ENCODE measurements at places on chromosomes 4 and X.

DNA sequence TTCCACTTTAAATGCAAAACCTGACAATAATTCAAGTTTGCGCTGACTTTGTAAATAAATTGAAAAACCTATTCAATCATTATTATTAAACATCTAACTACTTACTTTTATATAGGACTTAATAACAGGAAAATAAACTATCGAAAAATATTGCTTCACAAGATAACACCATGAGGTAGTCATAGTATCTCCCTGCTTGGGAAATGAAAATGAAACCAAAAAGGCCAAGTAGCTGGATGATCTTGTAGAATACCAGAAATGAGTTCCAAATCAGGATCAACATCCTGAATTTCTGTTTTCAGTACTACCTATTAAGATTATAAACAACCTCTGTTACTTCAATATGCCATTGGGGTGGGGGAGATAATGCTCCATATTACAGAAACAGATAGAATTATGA, 58.9 kb downstream of the CHIC2 start:
- DNase-seq, result no peak

DNA sequence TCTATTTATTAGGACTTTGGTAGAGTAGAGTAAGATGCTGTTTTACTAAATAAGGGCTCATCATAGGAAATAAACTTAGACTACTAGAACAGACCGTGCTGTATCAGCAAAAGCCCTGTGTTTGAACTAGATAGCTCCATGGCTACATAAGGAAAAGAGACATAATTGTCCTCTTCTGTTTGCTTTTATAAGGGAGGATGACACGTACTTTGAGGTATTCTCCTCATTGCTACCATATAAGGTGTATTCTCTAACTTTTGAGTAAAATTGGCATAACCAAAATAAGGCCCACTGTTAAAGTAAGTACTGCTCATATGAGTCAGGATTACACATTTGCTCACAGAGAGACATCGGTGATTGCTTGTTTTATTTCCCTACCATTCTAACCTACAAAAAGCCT, 64.3 kb downstream of the PDLIM5 start:
- DNase-seq, result no peak

- DNase-seq, result no peak
Measured at GRCh38 chr4:52588771-52589591, 70.1 kb downstream of the USP46 start.

DNA sequence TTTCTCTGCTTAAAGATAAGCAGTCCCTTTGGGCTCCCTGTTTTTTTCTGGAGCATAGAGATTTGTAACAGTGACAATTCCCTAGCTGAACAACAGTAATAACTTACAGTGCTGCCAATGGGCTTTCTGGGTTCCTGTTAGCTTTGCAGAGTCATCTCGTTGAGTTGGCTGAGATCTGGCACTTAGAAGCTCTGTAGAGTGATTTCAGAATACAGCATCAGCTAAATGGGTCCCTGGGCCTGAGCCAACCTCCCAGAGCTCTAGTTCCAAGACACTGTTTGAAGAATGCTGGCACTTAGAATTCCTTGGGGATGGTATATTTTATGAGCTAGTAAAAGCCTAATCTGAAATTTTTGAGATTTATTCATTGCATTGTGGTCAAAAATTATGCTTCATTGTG, 43.5 kb upstream of the SERTM2 start:
- no peak for DNase-seq

DNA sequence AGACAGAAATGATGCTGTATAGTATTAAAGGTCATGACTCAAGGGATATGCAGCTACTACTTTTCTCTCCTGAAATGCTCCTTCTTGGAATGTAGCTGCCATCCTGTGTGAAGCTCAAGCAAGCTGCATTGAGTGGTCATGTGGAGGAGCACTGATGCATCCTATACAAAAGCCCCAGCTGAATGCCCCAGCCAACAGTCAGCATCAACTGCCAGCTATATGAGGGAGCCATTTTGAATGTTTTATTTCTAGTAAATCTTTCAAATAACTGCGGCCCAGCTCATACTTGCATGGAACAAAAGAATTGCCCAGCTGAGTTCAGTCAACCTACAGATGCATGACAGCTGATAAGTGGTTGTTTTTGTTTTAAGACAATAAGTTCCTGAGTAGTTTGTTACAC, 165.0 kb upstream of the GEMIN8 start:
- no peak for DNase-seq

DNA sequence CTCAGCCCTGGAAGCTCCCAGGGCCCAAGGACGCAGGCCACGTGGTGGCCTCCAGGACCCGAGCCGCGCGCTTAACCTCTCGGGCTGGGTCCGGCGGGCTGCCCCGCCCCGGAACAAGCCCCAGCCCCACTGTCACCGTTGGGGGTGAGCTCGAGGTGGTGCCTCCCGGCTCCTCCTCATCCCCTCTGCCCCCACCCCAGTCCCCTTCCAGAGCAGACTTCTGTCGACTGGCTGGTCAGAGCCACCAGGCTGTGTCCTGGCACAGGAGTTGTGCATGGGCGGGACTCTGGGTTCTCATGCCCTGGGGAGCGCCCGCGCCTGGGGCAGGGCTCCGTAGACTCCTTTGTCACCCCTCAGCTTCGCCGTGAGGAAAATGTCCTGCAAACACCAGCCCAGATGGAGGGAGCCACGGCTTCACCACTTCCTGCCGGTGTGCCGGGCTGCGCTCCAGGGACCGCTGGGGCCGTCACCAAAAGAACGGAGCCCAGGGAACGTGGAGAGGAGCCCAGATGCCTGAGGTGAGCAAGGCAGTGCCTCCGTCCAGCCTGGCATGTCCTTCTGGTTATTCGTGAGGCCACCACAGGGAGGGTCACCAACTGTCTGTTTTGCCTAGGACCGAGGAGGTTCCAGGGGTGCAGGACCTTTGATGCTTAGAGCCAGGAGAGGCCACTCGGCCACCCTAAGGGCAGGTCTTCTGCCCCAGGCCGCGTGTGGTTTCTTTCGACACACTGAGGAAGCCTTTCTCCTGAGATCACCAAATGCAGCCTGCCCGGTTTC, 7.1 kb upstream of the RGS12 start:
- no peak for DNase-seq

- no peak for DNase-seq
Measured at GRCh38 chrX:3271183-3271833, 75.1 kb downstream of the MXRA5 start.

GRCh38 chr4:1862055-1862911, 6.3 kb upstream of the LETM1 start:
- DNase-seq, result no peak

GRCh38 chrX:148448686-148449085, 51.7 kb upstream of the AFF2 start:
- no peak for DNase-seq

GRCh38 chrX:16278927-16279326, 111.6 kb downstream of the MAGEB17 start:
- DNase-seq, result no peak

- DNase-seq, result no peak
Measured at GRCh38 chr4:102324730-102325129, 20.6 kb downstream of the SLC39A8 start.

GRCh38 chr4:151356510-151356909, 31.1 kb upstream of the SH3D19 start:
- DNase-seq, result no peak

- peak; percentile 81 for DNase-seq
Measured at GRCh38 chr4:151408630-151409469, at the start of gene FHIP1A. Gene FHIP1A (plus strand): TSS chr4:151409176. CDS start chr4:151566260, 157,084 bp downstream.

- peak; percentile 27 for DNase-seq
Measured at GRCh38 chr4:153432965-153433753, 33.0 kb upstream of the TMEM131L start.

- DNase-seq, result no peak
Measured at GRCh38 chr4:55036405-55036804, 89.0 kb downstream of the KDR start.

DNA sequence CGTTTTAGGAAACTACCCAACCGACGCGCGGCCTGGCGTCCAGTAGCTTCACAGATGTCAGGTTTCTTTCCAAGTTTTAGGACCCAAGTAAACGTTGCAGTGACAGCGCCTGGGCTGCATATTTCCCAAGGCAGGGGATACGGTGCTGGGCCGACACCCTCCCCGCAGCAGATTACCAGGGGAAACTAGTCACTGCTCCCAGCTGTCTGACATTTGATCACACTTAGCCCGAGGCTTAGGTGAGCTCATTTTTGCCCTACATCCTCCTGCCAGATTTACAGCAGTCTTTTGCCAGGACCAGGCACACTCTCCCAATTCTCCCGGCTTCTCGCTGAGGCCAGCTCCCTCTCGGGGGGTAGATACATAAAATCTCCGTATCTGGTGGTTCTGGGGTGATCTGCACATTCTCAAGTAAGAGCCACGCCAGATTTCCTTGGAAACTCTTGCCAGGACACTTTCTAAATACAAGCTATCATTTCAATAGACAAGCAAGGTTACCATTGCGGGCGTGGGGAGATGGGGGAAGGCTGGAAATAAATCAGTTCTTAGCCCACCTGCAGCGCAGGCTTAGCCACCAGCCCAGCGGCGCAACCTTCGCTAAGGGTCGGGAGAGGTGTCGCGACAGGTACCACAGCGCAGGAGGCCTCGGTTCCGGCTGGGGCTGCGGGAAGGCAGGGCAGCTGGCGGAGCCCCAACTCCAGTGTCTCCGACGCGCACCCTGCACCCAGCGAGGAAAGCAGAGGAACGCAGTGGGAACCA, 2.5 kb upstream of the SOX3 start:
- DNase-seq, result no peak

DNA sequence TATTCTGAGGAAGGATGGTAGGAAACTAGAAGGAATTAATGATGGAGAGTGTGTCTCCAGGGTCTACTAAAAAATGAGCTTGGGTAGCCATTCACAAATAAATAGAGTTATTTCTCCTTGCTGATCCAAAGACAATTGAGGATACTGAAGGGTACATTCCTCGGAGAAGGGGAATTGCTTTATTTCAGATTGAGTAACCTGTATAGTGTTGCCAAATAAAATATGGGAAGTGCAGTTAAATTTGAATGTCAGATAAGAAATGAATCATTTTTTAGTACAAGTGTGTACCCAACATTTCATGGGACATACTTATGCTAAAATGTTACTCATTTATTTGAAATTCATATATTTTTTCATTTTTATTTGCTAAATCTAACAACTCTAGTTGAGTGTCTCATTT, 16.0 kb upstream of the VSIG1 start:
- DNase-seq, result no peak

GRCh38 chrX:150688911-150689451, 4.2 kb upstream of the MTMR1 start:
- DNase-seq, result no peak

All from stimulated activated CD4-positive, alpha-beta T cell treated with anti-CD3 and anti-CD28 coated beads, Interleukin-1b, Interleukin-23, amount 100 ng/mL, for 4 hours (primary cell).